ENCODE measurements at places on chromosomes 3 and 15.

- DNase-seq, result peak; percentile 15
Observed at GRCh38 chr3:147298511-147298982, 107.8 kb downstream of the ZIC4 start.

DNA sequence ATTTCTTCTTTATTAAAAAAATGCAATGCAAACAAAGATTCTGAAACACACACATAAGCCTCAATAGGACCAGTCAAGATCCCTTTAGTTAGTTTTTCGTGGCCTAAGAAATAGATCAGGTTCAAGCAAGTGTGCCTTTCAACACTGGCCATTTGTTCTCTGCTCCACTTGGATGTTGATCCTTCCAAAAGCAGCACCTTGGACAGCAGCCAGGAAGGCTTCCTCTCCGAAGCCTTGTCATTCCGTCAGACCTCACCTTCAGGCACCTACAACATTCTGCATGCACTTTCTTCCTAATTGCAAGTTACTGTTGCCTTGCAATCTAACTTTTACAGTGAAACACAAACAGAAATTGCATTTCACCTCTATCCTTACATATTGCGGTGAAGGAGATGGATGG lies 155.9 kb upstream of the FEZF2 start:
- DNase-seq, result no peak

DNA sequence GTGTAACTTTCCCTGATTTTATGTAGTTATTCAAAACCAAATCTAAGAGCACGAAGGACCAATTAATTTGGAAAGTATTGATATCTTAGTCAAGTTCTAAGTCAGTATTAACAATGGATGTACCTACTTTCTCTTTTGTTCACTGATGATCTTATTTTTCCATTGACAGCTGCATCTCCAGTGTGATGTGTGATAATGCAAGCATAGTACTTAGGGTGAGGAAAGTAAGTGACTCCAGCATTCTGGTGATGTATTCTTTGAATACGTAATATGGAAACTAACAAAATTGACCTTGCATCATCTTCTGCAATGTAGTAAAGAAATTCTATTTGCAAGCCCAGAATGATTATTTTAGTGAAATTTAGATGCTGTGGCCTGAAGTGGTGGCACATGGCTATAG lies 22.4 kb downstream of the FBXW12 start:
- DNase-seq, result no peak

DNA sequence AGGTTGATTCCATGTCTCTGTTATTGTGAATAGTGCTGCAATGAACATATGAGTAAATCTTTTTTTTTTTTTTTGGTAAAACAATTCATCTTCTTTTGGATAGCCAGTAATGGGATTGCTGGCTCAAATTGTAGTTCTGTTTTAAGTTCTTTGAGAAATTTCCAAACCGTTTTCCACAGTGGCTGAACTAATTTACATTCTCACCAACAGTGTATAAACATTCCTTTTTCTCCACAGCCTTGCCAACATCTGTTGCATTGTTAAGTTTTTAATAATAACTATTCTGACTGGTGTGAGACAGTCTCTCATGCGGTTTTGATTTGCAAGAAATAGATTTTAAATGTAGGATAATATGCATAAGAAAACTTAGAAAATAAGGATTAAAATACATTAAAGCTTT lies 279.0 kb upstream of the EPHA3 start:
- DNase-seq, result no peak

GRCh38 chr3:173703771-173704170 lies 306.2 kb downstream of the NLGN1 start:
- peak; percentile 96 for DNase-seq

- DNase-seq, result no peak
Observed at GRCh38 chr15:45093013-45093412, 21.0 kb downstream of the DUOX2 start.

DNA sequence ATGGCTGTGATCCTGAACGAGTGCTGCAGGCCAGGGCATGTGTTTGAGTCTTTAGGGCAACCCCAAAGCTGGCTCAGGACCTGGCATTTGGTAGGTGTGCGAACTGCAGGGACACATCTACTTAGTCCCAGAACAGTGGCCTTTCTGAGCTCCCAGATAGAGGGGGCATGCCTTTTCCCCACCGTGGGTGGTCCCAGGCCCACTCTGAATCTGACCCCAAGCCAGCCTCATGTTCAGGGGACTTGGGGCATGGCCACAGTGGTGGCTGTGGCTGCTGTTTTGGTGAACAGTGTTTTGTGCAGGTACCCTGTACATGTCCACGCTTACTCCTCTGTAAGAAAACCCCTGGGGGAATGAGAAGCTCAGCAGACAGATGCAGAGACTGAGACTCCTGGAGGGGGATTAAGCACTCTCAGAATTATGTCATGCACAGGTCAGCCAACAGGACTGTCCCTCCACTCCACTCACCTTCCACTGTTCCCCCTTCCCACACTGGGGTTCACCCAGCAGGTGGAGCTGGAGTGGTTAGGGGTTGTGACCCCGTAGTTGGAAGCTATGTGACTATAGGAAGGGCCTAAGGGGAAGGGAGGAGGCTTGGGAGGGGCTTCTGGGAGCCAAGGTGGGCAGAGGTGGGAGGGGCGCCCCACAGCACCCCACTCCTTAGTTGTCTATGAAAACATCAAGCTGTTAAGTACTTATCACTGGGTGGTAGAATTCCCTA lies 16.4 kb downstream of the ESYT3 start:
- DNase-seq, result no peak

- DNase-seq, result peak; percentile 20
Observed at GRCh38 chr3:149473357-149474249, 894 bp upstream of the TM4SF4 start.

DNA sequence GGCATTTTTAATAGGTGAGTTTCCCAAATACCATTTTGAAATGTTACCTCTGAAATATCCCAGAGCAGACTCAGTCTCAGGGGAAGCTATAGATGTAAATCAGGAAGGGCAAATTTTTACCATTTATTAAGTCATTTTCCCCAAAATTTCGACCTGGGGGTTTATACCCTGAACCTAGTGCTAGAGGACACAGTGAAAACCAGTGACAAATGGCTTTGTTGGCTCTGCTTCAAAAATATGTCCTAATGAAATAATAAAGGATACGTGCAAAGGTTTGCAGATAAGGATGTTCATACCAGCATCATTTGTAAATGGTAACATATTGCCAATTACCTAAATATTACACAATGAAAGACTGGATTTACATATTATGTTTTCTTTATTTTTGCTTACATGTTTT lies 546.7 kb upstream of the ADAMTS9 start:
- no peak for DNase-seq

DNA sequence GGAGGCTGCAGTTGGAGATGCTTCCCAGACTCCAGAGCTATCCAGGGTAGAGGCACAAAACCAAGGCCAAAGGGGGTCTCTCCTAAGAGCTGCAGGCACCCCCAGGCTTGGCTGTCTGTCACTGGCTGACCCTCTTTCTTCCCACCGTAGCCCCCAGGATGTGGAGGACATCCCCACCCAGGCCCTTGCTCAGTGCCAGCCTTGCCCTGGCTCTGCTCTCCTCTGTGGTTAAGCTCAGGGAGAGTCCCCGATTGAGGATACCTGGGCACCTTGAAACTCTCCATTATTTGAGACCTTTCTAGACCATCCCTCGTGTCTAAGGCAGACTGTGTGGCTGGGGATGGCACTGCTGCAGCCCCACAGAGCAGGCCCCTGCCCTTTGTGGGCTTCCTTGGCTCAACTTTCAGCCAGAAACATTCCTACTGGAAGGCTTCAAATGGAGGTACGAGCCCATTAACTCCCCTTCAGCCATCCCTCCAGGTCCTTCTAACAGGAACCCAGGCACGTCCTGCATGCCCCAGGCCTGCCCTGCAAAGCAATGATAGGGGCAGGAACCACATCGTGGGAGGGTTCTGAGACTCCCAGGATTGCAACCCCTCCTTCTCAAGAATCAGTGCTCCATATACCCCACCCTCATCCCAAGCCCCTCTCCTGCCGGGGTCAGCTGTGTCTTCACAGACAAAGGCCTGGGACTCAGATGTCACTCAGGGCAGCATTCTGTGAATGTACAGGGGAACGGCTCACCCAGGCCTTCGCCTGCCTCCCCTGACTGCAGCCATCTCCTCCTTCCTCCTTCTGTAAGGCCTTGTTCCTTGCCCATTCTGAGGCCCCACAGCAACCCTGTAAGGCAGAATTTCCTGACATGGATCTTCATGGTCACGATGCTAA lies 102.9 kb upstream of the ABHD17C start:
- DNase-seq, result no peak

- DNase-seq, result no peak
Observed at GRCh38 chr3:56908004-56908403, 106.3 kb upstream of the ARHGEF3 start.

DNA sequence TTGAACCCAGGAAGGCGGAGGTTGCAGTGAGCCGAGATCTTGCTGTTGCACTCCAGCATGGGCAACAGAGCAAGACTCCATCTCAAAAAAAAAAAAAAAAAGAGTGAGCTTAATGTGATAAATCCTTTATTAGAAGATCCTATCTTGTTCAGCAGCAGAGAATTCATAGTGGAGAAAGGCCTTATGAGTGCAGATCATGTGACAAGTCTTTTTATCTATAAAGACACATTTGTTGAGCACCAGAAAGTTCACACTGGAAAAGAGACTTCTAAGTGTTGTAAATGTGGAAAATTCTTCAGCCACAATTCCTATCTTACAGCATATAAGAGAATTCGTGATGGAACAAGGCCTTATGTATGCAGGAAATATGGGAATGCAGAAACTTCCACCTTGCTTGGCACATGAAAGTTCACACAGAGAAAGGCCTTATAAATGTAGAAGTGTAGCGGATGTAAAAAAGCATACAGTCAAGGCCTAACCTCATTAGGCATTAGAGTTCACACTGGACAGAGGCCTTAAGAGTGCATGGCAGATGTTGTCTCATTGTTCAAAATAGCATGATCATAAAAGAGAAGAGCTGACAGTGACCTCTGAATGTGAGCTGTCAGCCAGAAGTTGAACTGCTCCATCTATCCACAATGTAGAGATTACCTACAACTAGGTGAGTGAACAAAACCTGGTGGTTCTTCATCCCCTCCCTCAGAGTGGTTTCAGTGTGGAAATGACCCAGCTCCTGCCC lies 16.7 kb downstream of the ADAM10 start:
- DNase-seq, result no peak

DNA sequence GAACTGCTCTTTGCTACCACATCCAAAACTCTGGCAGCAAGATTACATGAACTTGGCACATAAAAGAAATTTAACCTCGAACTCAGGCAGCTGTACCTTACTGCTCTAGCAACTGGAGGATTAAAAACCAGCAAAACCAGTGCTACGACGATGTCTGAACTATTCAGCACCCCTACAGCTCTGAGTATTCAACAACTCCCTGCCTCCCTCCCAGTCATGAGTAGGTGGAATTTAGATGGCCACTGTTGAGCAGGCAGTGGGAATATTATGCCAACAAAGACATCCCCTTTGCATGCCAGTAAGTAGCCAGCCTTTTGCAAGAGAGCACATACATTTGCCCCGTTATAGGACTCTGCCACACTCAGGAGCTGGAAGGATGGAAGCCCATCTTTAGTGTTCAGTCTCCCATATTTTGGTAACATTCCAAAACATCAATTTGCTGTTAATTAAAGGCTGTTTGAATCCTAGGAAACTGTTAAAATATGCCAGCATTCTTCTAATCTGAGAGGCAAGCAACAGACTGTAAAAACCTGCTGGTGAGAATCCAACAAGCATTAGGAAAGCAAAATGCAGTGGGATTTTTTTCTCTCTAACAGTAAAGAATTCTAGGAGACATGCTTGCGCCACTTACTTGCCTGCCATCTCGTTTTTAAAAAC lies 85.4 kb downstream of the ZNF385D start:
- DNase-seq, result no peak

DNA sequence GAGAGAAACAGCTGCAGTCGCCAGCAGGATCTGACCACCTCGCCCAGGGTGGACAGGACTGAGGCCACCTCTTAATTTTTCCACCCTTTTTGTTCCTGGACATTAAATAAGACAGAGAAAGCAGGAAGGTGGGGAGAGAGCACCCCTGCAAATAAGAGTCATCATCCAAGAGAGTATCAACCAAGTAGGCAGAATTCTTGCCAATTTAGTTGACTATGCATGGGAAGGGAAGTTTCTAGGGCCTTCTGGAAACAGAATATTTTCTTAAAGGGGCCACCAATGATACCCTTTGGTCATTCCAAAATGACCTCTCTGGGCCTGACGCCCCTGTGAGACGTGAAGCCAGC lies 136.2 kb downstream of the TJP1 start:
- DNase-seq, result no peak

DNA sequence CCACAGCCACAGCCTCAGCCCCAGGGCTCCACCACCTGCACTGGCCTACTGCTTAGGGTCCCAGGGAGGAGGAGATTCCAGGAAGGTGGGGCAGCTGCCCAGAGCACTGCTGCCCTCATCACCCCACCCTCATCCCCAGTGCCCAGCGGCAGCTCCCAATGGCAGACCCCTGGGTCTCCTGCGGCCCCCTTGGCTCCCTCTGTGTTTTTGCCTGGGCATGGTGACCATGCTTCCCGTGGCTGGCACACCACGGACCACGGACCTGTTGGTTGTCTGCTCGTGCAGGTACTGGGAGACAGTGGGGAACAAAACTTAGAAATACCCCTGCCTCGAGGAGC lies 2.7 kb downstream of the CHST13 start:
- no peak for DNase-seq

DNA sequence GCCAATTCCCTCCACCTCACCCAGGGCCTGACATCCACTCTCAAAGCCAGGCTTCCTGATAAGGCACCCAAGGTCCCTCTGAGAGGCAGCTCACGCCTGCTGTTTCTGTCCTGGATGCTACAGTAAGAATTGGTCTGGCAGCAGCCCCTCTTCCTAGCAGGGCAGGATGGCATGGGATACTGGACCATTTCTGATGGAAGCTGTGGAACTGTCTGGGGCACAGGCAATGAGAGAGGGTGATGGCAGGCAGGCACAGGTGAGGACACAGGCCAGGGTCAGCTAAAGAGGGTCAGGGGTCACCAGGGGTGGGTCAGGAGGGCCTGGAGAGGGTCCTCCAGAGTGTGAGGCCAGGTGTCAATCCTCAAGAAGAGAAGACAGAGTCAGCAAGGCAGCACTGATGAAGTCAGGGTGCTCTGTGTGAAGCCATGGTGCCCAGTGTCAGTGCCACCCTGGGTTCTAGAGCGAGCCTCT lies 41.9 kb upstream of the SLC41A3 start:
- DNase-seq, result no peak

- peak; percentile 4 for DNase-seq
Observed at GRCh38 chr15:77695961-77696582, 63.4 kb upstream of the LINGO1 start.

DNA sequence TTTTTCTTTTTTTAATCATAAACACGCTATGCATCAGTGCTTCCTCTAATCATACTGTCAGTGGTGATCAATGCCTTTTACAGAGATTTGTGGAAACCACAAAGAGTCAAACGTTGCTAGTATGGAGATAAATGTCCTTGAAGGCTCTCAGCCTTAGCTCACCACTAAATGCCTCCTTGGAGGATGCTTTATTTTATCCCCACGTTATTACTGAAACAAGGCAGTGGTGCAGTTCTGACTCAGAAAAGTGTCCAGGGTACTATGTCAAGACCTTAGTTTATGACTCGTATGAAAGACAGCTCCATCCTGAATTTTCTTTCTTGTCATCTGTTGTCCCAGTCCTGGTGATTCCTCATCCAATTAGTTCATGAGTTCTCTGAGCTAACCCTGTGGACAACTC lies 1146.7 kb downstream of the IGSF11 start:
- DNase-seq, result no peak

- DNase-seq, result no peak
Observed at GRCh38 chr3:29679944-29680343, 399.1 kb downstream of the RBMS3 start.

GRCh38 chr3:172646439-172647015 lies 64.3 kb downstream of the NCEH1 start:
- peak; percentile 80 for DNase-seq
